Chondrocyte (in vitro differentiated cells): ENCODE measurements at places on chromosomes 16 and 17. TPM values are rescaled to one million over a fixed set of nuclear protein-coding genes. Genes with fewer than 3 reads are reported as not detected.

- no peaks in the 10 kb centered on the region for H3K36me3 ChIP-seq
- peaks cover 37% of the 10 kb centered on the region for H3K27me3 ChIP-seq
- H3K4me1 ChIP-seq: peaks cover 7% of the 10 kb centered on the region
- peak; percentile 80 for DNase-seq
- no peak overlapping the region for H3K27ac ChIP-seq
Observed at GRCh38 chr17:8311131-8311790, 1.2 kb downstream of the ARHGEF15 start.

- peaks cover 43% of the 10 kb centered on the region for H3K27me3 ChIP-seq
- no peaks in the 10 kb centered on the region for H3K36me3 ChIP-seq
- H3K4me1 ChIP-seq: peaks cover 12% of the 10 kb centered on the region
- H3K4me3 ChIP-seq: no peak overlapping the region
- no peak overlapping the region for H3K27ac ChIP-seq
Observed at GRCh38 chr16:85891776-85892166, 7.2 kb upstream of the IRF8 start.

DNA sequence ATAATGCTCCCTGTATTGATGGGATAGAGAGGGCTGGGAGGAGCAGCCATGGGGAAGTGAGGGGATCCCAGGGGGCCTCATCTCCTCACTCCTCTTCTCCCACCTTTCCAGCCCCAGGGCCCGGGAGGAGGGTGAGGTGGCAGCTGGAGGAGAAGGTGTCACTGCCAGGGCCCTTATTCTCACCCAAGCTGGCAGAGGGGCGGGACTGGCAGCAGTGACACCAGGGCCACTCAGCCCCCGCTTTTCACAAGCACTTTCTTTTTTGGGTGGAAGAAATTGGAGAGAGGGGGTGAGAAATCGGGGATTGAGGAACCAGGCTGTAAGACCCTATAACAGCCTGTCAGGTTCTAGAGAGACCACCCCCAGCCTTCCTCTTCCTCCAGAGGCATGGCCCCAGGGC lies 2.4 kb upstream of the TBX21 start:
- H3K4me3 ChIP-seq: no peak overlapping the region
- H3K36me3 ChIP-seq: no peaks in the 10 kb centered on the region
- H3K27ac ChIP-seq: no peak overlapping the region
- peak; percentile 52 for DNase-seq

GRCh38 chr17:81395600-81396277 lies 482 bp downstream of the BAHCC1 start:
- H3K27ac ChIP-seq: peak overlapping the region; percentile 96
- DNase-seq: no peak
- H3K27me3 ChIP-seq: no peaks in the 10 kb centered on the region
- peaks cover 54% of the 10 kb centered on the region for H3K4me1 ChIP-seq

- no peak for DNase-seq
- no peaks in the 10 kb centered on the region for H3K27me3 ChIP-seq
- peaks cover 40% of the 10 kb centered on the region for H3K36me3 ChIP-seq
Observed at GRCh38 chr17:78689029-78689428, 93.0 kb downstream of the CYTH1 start.

GRCh38 chr16:49410226-49410625 lies 36.6 kb downstream of the C16orf78 start:
- no peak for DNase-seq
- H3K4me3 ChIP-seq: no peak overlapping the region
- H3K27ac ChIP-seq: no peak overlapping the region
- no peaks in the 10 kb centered on the region for H3K36me3 ChIP-seq
- H3K27me3 ChIP-seq: peaks cover 13% of the 10 kb centered on the region
- H3K4me1 ChIP-seq: peaks cover 5% of the 10 kb centered on the region

Gene NOXO1
- 0.25 to 0.48 TPM (median 0.26 TPM) in 3 replicates for total RNA-seq

GRCh38 chr16:79053577-79053976 lies 547.0 kb downstream of the MAF start:
- no peak overlapping the region for H3K4me3 ChIP-seq
- no peaks in the 10 kb centered on the region for H3K4me1 ChIP-seq
- no peaks in the 10 kb centered on the region for H3K36me3 ChIP-seq
- H3K27ac ChIP-seq: no peak overlapping the region

Gene PITPNM3
- 5.3 to 5.7 TPM (median 5.5 TPM) in 3 replicates for total RNA-seq

GRCh38 chr16:89230255-89230654 lies 12.8 kb downstream of the ZNF778 start:
- H3K4me1 ChIP-seq: no peaks in the 10 kb centered on the region
- H3K4me3 ChIP-seq: no peak overlapping the region
- H3K36me3 ChIP-seq: peaks cover 83% of the 10 kb centered on the region
- no peaks in the 10 kb centered on the region for H3K27me3 ChIP-seq

GRCh38 chr16:8885674-8886592 lies 3.8 kb downstream of the LITAFD start:
- peak overlapping the region; percentile 61 for H3K27ac ChIP-seq
- H3K36me3 ChIP-seq: peaks cover 8% of the 10 kb centered on the region
- peak; percentile 73 for DNase-seq
- no peak overlapping the region for H3K4me3 ChIP-seq
- no peaks in the 10 kb centered on the region for H3K27me3 ChIP-seq

Gene NOTUM
- 0.29 TPM in 1 of 3 replicates, not detected in the others for total RNA-seq

DNA sequence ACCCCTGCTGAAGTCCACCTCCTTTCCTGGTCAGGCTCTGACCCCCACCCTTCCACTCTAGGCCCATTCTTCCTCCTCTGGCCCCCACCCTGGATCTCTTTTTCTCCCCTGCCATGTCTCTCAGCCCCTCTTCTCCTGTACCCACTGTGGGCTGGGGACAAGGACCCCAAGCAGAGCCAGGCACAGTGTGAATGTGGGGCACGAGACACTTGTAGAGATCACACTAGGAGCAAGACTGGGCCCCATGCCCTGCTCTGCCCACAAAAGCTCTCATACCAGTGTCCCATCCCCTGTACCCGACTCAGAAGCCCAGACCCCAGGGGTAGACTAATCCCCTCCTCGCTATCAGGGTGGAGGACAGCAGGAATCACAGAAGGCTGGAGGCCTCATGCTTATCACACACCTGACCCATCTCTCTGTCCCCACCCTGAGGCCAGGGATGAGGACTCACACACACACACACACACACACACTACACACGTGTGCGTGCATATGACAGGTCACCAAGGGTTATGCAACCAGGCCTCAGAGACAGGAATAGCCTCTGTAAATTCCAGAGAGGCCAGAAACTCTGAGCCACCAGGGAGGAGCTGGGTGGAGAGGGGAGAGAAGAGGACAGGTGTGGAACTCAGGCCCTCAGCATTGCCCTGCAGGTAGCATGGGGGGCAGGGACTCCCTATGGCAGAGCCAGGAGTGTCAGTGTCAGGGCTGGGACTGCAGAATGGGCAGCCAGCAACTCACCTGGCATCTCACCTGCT lies 21.1 kb downstream of the ARHGAP27 start:
- H3K27me3 ChIP-seq: no peaks in the 10 kb centered on the region
- H3K36me3 ChIP-seq: no peaks in the 10 kb centered on the region
- H3K27ac ChIP-seq: no peak overlapping the region
- peak; percentile 72 for DNase-seq
- H3K4me1 ChIP-seq: no peaks in the 10 kb centered on the region
- no peak overlapping the region for H3K4me3 ChIP-seq

Gene AIPL1
- not detected in 3 replicates for total RNA-seq
